ENCODE measurements at places on chromosomes 5 and 9.

DNA sequence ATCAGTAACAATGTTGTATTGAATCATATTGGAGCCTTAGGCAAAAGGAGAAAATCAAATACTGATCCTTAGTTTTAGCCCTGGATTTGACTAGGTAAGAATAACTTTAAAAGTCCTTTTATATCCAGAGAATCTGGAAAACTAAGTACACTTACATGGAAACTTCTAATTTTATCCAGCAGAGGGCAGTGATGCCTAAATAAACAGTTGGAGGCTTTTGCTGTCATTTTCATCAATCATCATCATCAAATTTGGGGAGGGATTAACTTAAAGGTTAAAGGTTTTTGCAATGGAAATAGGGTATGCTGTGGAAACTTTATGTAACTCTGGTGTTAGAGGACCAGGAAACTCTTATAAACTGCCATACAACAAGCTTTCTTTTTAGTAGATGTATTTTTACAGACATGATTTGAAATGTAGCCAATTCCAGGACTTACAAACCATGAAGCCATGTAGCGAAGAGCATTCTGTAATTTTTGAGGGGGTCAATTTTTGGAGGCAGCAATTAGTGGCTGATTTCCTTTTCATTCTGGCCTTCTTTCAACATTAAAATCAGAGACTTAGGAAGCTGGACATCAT, 112.7 kb downstream of the OSTF1 start:
- DNase-seq, result no peak

- DNase-seq, result no peak
Measured at GRCh38 chr9:73121375-73121935, 30.2 kb upstream of the ANXA1 start.

DNA sequence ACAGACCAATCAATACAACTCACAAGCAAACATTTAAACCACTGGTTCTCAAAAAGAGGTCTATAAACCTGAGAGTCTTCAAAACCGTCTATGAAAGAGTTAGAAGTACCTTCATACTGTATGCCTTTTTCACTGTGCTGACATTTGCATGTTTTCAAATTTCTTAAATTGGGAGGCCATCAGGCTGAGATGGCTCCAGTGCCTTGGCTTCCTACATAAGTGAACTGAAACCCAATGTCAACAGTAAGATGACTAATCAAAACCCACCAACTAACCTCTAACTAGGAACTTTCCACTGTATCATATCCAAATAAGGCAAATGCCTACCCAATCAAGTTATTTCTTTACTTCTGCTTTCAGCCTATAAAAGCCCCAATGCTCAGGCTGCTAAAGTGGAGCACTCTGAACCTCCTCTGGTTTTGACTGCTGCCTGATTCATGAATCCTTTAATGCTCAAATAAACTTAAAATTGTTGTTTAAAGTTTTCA, 35.1 kb downstream of the FAM13B start:
- no peak for DNase-seq

GRCh38 chr9:74977287-74977686, 24.6 kb upstream of the C9orf40 start:
- no peak for DNase-seq

GRCh38 chr9:136882109-136882946, 4.0 kb upstream of the TRAF2 start:
- peak; percentile 50 for DNase-seq

GRCh38 chr5:168353216-168353957, 61.9 kb downstream of the WWC1 start:
- DNase-seq, result no peak

- no peak for DNase-seq
Measured at GRCh38 chr5:102737805-102738469, 17.2 kb upstream of the PAM start.

DNA sequence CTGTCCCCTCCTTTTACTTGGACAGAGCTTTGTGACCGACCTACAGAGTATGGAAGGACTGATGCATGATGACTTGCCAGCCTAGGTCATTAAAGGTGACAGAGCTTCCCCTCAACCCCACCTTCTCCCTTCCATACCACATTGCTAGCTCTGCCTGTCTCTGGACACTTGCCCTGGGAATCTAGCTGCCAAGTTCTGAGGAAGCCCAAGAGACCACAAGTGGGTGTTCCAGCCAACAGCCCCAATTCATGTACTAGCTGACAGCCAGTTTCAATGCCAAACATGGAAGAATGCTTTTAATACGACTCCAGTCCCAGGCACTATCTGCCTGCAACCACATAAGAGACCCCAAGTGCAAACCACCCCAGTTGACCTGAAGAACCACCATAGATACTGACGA, 477.1 kb downstream of the SPOCK1 start:
- DNase-seq, result no peak

DNA sequence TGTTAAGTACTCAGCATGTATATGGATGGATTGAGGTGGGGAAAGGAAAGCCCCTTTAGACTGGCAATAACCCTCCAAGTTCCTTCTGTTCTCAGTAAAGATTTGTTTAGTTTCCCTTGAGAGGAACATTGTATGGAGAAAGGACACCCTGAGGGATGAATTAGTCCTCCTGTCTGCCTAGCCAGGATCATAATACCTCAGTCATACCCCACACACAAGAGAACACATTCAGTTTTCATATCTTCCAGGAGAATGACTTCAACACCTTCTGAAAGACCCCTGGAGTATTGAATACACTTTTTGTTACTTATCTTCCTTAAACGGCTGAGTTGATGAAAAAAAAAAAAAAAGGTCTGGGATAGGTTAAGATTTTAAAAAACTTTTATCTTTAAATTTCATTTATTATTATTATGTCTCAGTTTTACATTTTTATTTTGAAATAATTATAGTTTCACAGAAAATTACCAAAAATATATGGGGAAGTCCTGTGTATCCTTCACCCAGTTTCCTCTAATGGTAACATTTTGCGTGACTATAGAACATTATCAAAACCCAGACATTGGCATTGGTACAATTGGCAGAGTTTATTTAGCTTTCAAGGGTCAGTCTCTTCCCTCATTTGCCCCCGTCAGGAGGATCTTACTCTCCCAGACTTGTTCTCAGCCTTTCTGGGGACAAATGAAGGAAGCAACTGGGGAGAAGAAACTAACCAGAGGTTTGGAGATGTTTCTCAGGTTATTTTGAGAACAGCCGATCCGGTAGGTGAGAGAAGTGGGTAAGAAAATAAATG, 88.0 kb downstream of the ACTBL2 start:
- DNase-seq, result no peak

DNA sequence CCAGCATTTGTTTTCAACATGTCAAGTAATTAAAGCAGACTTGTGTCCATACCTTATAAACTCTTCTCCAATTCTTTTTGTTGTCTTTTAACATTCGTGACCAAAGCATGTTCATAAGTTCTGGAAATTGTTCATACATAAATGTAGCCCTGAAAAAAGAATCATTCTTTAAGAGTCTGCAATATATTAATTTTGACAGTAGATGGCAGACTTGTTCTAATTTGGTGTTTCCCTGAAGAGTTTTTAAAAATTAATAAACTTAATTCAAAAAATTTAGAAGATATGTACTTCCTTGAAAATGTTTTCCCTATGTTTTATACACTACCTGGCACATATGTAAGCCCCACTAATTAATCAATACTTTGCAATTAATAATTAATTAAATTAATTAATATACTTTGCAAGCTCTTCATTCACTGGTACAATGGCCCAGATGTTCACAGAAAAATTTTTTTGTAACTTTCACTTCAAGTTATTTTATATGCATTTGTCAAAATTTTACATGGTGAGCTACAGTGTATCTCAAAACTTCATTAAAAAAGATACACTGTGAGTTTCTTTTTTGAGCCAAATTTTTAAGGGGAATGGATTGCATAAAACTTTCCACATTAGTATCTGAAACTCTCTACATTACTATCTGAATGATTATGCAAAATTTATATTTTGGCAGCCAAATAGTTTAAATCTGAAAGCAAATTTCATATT, 42.1 kb downstream of the CLINT1 start:
- no peak for DNase-seq

- DNase-seq, result no peak
Measured at GRCh38 chr9:34451545-34451944, 6.8 kb downstream of the FAM219A start.

GRCh38 chr5:176870110-176870591, 29.0 kb downstream of the HK3 start:
- no peak for DNase-seq

- DNase-seq, result no peak
Measured at GRCh38 chr9:129595311-129595741, 25.6 kb downstream of the C9orf50 start.

GRCh38 chr5:135032999-135033861, 798 bp downstream of the PITX1 start:
- DNase-seq, result no peak

DNA sequence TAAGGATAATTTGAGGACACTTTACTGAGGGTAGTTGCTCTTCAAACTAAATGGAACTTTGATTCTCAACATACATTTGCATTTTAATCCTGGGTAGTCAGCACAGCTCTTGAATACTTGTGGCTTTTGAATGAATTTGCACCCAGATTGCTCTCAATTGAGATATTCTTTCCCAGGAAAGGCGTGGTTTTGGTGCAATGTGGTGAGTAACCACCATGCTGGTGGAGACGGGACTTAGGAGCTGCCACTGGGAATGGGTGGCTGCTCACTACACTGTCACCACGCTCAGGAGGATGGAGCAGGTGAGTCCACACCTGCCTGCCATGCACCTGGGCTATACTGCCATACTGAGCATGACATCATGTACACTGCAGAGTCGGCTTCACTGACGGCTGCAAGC, 99.2 kb downstream of the IRX1 start:
- no peak for DNase-seq

DNA sequence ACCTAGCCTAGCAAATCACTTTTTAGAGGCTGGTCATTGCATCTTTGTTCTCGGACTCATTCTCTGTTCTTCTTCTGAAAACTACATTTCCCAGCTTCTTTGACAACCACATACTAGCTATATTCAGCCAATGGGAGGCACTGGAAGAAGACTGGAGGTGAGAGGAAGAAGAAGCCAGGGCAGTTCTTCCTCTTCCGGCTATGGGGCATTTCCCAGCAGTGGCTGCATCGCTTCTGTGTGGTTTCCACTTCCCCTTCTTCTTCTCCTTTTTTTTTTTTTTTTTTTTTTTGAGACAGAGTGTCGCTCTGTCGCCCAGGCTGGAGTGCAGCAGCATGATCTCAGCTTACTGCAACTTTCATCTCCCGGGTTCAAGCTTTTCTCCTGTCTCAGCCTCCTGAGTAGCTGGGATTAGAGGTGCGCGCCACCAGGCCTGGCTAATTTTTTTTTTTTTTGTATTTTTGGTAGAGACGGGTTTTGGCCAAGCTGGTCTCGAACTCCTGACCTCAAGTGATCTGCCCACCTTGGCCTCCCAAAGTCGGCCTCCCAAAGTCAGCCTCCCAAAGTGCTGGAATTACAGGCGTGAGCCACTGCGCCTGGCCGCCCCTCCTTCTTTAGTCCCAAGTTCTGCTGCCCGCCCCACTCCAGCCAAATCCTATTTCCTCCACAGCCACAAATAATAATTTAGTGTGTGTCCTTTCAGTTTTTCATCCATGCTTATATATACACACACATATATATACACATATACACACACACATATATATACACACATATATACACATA, 6.9 kb upstream of the UBAP1 start:
- DNase-seq, result no peak

- DNase-seq, result no peak
Measured at GRCh38 chr9:18739641-18740318, 265.8 kb downstream of the ADAMTSL1 start.

GRCh38 chr5:131229623-131230022, 34.2 kb upstream of the CDC42SE2 start:
- DNase-seq, result no peak

GRCh38 chr5:177992466-177992865, 3.6 kb downstream of the PROP1 start:
- no peak for DNase-seq

DNA sequence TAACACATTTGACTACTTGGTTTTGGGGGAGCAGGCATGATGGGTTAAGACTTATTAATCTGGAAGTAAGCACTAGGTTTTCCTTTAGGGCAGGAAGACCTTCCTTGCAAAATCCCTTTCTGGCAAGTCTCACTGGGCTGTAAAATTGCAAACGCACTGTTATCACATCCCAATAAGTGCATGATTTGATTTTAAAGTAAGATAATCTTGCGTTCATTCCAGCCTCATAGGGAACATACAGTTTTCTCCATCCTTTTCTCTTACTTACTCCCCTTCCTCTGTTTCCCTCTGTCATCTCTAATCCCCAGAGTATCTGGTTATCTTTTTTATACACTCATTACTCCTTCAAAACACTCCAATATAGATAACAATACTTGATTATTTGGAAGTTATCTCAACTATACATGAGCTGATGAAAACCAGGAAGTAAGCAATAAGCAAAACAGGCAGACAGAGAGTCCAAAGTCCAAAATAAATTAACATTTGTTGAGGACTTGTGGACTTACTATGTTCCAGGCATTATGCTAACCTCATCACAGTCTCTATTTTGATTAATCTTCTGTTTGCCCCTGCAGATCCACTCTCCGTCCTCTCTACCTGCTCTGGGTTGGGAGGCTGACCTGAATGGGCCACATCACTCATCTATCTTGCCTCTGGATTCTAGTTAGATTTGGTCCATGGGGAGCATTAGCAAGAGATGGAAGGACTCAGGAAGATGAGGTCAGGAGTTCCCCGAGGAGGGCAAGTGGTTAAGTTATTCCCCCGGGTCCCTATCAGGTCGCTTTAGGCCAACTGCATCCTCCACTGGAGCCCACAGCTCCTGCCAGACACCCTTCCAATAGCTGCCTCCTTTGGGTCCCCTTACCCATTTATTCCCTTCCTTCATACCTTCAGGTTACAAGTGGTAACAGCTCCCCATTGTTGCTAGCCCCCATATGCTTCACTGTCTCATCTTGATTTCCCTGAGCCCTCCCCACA, 60.2 kb downstream of the SLC22A5 start:
- no peak for DNase-seq

GRCh38 chr5:133967698-133968203, 674 bp downstream of the C5orf15 start:
- DNase-seq, result no peak

- no peak for DNase-seq
Measured at GRCh38 chr9:107948601-107949000, 459.0 kb upstream of the KLF4 start.

DNA sequence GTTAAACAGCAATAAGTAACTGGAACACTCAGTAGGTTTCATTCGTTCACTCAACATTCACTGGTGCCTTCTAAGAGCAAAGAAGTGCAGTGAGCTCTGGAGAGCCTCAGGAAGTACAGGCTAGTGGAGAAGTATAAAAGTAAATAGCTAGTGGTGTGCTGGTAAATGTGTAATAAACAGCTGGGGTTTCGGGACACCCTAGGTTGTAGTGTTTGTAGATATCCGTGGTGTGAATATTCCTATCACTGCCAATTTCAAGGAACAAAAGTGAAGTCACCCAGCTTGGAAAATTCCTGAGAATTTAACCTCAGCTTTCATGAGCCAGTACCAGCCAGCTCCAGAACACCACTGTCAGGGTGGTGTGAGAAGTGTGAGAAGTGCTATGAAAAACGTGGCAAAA, 75.9 kb downstream of the GABBR2 start:
- DNase-seq, result no peak
